NCI-H2081 (cell line): ENCODE measurements at places on chromosomes 3 and 15.

- no peak for DNase-seq
Measured at GRCh38 chr3:62229908-62230307, 143.4 kb downstream of the FEZF2 start.

- no peak for DNase-seq
Measured at GRCh38 chr3:12336099-12336498, 47.2 kb downstream of the PPARG start.

GRCh38 chr3:88211096-88211890 is 61.5 kb downstream of the C3orf38 start:
- no peak for DNase-seq

- no peak for DNase-seq
Measured at GRCh38 chr15:81466741-81467140, 92.7 kb upstream of the TMC3 start.
